ENCODE measurements at places on chromosomes 11 and 22. TPM values are rescaled to one million over a fixed set of nuclear protein-coding genes. Genes with fewer than 3 reads are reported as not detected.

DNA sequence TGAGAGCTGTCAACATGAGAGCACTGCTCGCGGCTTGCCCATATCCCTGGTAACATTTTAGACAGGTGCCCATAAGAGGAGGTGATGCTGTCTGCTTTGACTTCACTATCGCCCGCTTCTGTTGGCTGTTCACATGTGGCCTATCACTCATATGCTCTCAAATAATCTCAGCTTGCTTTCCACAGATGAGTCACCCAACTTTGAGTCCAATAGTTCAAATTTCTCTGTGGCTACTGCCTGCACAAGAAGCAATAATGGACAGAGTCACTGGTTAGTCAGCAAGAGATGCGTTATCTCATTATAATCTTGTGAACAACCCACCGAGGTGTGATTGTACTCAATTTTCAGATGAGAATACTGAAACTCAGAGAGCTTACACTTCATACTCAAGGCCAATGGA is 1714.1 kb downstream of the LRRC4C start:
- no peak for DNase-seq

The ACR gene
- not detected for total RNA-seq

DNA sequence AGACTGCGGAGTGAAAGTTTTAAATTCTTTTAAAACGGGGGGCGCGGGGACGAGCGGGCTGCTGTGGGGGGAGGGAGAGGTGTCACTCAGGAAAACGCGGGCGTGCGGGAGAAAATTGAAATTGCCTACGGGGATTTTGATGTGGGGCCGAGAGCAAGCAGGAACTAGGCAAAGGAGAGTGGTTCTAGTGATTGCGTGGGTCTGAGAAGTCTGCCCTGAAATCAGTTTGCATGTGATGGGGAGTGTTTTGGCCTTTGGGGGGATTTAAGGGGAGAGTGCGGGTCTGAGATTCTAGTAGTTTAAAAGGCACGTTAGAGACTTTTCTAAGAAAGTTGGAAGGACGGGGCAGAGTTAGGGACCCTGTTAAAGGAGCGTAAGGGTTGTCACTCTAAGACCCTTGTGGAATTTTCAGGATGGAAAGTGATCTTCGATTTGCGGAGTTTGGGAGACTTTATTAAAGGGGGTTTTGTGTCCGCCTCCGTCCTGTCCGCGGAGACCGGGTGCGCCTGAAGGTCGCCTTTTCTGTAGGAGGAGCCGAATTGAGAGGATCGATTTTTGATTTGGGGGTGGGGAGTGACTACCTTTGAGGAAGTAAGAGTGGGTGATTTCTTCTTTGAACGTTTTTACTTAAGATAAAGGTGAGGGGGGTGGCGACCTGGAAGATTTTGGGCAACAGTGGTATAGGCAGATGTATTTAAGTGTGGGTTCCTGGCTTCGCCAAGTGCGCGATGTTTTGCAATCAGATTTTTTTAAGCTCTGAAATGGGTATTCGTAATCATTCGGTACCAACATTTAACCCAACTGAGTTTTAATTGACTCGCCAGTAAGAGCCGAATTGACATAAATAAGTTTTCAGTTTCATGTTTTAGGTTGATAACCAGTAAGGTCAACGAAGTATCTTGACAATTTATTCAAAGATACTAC is 1.1 kb downstream of the EED start:
- peak; percentile 9 for DNase-seq

GRCh38 chr22:48844056-48844675 is 983.5 kb downstream of the BRD1 start:
- DNase-seq = no peak

- no peak for DNase-seq
These were observed 80.5 kb downstream of the GRAMD1B start for GRCh38 chr11:123510579-123510905.

GRCh38 chr22:29150701-29151100 is 55.0 kb upstream of the EMID1 start:
- no peak for DNase-seq

GRCh38 chr22:43308836-43309235 is 34.3 kb downstream of the SCUBE1 start:
- DNase-seq = no peak

GRCh38 chr22:38707346-38707745 is 1.6 kb downstream of the GTPBP1 start:
- no peak for DNase-seq

DNA sequence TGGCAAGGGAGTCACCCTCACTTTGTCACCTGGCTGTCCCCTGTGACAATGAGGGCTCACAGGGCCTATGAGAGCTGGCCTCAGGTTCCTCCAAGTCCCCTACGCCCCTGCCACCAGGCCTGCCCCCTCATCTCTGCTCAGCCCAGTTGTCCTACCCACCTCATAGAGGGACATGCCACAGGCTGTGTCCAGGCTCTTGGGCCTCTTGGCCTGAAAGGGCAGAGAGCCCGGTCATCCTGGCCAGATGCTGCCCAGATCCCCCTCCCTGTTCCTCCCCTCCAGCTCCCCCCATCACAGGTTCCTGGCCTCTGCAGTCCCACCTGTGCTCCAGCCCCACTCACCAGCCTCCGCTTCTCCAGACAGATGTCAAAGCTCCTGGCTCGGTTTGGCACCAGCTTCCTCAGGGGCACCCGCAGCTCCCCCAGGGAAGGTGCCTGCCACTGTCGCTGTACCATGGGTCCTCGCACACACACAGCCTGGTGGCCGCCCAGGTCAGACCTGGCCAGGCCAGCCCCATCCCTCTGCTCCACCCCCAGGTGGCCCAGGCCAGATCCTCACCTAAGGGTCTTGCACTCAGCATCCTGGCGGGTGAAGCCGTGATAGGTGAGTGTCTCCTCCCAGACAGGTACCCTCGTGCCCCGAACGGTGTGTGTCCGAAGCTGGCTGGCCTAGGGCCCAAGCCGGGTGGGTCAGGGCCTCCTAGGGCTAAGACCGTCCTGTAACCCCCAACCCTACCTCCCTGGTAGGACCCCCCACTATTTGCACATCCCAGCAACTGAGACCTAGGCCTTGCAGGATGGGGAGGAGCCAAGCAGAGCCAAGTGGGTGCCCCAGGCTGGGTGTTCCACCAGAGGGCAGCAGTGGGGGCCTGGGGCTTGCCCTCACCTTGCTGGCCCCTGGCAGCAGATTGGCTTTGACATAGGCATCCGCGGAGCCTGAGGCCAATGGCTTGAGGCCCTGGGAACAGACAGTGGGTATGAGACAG is 8.3 kb downstream of the NDUFV1 start:
- DNase-seq = peak; percentile 55

The UBQLN3 gene
- not detected for total RNA-seq

DNA sequence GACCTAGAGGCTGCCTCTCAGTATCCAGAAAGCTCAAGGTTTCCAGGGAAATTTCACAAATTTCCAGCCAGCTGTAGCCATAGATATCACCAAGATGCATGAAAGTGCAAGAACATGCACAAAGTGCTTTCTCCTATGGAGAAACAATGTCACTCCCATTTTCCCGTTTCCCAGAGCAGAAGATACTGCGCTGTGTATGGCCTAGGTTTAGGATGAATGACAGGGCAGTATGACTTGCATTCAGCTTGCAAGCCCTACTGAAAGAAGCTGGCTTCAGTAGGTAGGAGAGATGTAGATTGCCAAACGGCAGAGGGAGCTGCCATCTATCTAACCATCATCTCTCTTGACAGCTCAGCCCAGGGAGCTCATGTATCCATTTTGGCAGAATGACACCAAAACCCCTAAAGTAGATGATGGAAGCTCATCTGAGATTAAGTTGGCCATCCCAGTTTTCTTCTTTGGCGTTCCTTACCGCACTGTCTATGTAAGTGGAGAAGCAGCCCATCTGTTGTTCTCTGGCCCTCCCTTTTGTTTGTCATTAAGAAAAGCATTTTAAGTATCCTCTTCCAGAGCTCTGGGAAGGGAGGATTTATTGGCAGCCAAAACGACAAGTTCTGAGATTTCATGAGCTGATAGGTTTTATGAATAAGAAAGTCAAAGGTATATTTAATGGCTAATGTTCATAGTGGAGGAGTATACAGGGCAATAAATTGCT is 4.6 kb downstream of the TECTA start:
- no peak for DNase-seq

GRCh38 chr11:103668859-103669258 is 367.6 kb upstream of the DDI1 start:
- DNase-seq = no peak

The PGGHG gene
- 390 TPM for total RNA-seq
